Lower leg skin (tissue), 4 donors: ENCODE measurements at places on chromosomes 7 and 10. TPM values are rescaled to one million over a fixed set of nuclear protein-coding genes. Genes with fewer than 3 reads are reported as not detected.

INSIG1 gene
- 49.1 TPM for total RNA-seq

- no peak for DNase-seq
These were observed 101.7 kb downstream of the PLXDC2 start for GRCh38 chr10:19917751-19918478.

DNA sequence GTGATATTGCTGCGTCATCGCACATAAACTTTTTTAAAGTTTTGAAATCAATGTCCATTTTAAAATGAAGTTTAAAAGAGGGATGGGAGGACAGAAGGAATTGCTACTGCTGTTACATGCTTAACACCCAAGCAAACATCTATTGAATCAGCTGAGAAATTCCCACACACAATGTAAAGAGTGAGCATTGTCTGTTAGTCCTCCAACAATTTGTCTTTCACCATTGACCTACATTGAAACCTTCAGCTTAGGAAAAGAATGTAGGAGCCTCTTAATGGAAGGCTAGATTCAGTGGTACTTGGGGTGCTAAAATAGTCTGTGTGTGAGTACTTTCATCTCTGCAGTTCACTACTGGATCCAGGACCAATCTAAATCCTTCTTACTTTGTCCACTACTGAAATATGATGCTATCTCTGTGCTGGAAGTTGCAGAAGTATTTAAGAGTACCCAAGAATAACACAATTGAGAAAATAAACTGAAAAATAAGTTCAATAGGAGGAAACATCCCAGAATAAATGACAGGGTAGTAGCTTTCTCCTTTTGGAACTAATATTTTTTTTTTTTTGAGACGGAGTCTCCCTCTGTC, 23.8 kb upstream of the FBXW4 start:
- DNase-seq, result no peak

GRCh38 chr7:82926477-82926876, 236.2 kb downstream of the PCLO start:
- no peak for DNase-seq

DNA sequence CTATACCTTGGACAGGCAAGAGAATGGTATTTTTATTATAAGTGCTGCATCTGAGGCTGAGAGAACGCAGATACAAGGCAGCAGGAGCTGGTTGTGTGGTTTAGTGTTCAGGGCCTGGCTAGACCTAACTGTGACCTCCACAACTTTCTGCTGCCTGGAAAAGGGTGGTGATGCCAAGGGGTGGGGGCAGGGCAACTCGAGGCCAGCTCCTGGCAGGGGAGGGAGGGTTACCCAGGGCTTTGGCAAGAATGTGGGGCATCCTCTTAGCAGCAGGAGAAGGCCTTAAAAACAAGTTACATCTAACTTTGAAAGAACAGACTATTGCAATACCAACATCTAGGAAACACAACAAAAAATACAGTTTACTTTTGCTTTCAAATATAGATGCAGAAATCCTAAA, 13.0 kb downstream of the MXI1 start:
- no peak for DNase-seq

- no peak for DNase-seq
These were observed 18.5 kb upstream of the MGMT start for GRCh38 chr10:129448539-129448938.

SEPTIN14 gene
- not detected for total RNA-seq

PDK4 gene
- 234 TPM for total RNA-seq

- no peak for DNase-seq
These were observed 342.3 kb upstream of the BMPER start for GRCh38 chr7:33562996-33563395.

TEX36 gene
- not detected for total RNA-seq

LAMB4 gene
- 164 TPM for total RNA-seq

TACR2 gene
- total RNA-seq, result 1.8 TPM

DNA sequence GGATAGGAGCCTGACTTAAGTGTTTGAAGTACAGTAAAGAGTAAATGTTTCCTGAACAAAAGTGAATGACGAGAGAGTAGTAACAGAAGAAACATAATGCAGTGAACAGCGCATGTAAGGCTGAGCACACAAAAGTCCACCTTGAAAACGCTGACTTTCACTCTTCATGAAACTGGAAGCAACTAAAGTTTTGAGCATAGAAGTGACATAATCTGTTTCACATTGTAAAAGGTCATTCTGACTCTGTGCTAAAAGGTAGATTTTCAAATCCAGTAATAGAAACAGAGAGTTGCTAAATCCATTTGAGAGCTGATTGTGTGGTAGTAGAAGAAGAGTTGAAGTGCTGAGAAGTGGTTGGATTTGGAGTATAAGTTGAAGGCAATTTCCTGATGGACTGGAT, 1037.0 kb downstream of the CNTNAP2 start:
- DNase-seq, result no peak

DNA sequence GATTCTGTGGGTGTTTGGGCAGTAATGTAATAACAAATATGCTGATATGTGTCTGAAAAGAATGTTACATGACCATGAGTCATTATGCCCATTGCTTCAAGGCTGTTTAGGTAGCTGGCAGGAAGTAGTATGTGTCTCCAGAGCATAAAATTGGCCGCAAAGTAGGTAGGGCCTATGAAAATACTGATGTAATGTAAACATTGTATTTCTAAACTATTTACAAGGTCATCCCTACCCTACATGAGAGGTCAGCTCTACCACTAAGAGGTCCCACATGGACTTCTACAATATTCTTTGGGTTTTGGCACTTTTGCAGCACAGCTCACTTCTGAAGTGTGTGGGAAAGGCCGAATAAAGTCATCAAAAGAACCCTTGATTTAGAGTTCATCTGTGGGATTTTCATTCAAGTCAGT, 301.9 kb downstream of the AHR start:
- no peak for DNase-seq

GRCh38 chr7:112855227-112855626, 65.0 kb upstream of the TMEM168 start:
- DNase-seq, result no peak

DNA sequence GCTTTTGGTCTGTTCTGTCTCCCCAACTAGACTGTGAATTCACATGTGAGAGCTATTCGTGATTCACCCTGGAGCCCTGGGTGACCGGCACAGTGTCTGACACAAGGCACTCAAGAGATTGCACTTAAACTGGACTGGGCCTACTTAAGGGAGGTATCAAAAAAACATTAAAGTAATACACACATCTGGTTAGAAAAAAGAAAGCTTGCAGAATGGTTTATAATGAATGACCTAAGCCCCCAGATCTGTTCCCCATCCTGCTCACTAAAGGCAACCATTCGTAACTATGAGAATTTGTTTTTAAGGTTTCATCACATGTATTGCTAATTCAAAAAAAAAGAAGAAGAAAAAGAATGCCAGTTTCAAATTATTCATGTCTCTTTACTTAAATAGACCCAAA, 74.5 kb downstream of the DGKI start:
- no peak for DNase-seq

VSTM4 gene
- total RNA-seq, result 1.1 TPM

DNA sequence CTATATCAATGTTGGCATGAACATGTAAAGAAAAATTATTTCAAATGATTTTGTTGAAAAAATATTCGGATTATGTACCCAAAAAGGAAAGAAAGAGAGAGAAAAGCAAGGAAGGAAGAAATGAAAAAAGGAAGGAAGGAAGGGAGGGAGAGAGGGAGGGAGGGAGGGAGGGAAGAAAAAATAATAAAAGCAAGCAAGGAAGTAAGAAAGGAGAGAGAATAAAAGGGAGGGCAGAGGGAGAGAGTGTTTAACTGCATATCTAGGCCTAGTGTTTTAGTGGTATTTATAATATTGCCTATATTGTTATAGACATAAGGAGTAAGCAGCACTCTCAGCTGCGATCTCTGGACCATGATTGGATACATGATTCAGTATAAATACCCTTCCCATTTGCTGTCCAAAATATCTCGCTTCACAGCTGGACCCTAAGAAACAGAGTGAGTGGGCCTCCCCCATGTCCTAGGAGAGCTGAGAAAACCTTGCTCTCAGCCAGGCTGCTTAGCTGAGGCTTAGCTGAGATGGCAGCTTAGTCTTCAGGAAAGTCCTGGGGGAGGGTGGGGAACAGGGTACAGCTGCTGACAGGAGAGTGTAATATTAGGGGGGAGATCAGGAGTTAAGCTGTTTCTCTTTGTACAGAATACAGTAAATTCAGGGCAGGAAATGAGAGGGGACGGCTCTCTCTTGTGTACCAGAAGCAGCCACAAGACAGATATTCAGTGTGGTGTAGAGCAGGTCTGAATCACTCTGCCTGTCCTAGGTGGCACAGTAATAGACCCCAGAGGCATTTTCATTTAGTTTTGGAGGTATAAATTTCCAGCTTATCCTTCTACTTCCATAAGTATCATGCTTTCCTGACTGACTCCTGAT, 66.8 kb upstream of the TARP start:
- no peak for DNase-seq

GRCh38 chr7:142581341-142581740, 167.9 kb upstream of the PRSS1 start:
- DNase-seq, result no peak

DNA sequence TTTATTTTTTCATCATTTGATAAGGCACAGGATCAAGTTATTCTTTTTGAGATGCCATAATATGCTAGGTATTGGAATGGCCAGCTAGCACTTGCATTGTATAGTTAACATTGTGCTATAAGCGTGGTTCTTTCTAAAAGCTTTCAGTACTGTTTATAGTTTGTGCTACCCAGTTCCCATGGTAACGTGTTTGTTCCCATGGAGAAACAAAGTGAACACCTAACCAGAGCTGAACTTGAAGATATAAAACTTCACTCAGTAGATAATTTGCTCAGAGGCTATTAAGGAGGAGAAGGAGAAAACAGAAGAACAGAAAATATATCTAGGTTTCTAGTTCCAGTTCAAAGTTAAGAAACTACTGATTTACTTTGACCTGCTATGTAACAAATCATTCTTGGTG, 23.6 kb upstream of the ITGB8 start:
- DNase-seq, result no peak

DNA sequence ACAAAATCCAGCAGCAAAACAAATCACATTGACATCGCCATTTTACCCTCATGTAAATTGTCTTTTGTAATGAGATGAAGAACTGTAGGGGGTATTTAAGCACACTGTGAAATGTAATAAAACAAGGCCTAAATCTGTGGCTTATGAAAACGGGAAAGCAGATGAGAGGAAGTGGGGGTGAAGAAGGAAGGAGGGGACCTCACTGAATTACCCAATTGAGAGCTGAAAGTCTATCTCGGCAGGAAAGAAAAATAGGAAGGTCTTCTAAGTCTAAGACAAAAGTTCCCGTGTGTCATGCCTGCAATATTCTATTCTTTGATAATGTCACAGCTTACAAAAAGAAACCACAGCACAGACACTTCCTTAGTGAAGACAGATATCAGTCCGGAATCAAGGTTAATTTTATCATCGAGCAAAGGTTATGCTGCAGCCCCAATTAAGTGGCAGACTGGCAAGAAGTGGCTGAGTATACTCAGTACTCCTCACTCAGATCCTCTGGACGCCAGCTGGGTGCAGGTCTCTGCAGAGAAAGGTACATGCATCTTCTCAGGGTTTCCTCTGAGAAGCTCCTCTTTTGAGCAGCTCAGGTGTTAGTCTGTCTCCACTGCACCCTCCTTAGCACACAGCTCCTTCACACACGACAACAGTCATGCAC, 239.7 kb downstream of the FANK1 start:
- no peak for DNase-seq

- DNase-seq, result peak; percentile 45
These were observed 64.3 kb downstream of the ZNF22 start for GRCh38 chr10:45064998-45065397.

DNA sequence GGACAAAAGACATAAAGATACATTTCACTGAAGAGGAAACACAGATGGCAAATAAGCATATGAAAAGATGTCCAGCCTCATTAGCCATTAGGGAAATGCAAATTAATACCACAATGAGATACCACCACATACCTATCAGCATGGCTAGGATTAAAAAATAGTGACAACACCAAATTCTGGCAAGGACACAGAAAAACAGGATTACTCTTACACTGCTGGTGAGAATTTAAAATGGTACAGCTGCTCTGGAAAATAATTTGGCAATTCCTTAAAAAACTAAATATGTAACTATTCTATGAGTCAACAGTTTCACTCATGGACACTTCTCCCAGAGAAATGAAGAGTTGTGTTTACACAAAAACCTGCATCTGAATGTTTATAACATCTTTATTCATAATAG, 121.1 kb downstream of the C10orf90 start:
- no peak for DNase-seq

DNA sequence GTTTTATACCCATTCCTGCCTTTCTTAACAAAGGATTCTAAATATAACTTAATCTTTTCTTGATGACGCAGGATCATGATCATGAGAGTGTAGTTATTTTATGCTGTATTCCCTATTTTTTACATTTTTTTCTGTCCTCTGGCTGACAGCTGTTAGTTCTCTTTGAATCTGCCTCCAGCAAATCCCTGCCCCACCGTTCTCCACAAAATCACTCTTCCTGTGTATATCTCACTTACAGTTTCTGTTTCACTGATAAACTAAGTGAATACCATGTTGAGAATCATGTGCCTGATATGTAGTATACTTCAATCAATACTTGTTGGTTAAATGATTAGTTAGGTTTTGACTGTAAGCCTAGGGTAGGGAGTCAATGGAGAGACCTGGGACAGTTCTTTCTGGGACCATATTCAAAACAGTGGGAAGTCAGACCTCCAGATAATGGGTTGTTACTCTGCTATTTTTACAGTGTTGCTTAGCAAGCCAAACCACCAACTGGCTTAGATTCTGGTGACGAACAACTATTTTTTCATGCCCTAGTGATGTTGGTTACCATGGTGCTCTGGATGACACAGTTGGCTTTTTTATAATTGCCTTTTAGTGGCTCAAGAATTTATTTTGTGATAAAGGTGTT, 12.8 kb downstream of the CNNM1 start:
- no peak for DNase-seq

DNA sequence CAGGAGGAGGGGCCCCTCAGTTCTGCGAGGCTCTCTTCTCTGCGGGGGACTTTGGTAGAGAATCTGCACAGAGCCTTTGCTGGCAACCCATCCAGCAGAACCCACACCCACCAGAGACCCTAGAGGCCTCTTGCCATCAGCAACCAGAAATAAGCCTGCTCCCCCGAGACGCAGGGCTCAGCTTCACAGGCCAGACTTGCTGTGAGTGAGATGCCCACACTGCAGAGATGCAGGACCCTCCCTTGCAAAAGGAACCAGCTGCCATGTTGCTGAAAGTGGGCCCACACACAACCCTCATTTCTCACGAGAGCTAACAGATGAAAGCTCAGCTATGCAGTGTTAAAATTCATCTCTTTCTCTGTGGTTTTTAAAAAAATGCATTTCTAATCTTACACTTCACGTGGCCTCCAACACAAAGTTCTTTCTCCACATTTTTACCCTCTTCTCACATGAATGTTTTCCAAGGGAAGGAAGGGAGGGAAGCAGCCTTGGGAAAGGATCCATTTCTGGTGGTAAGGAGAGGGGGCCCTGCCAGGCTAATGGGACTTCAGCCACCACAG, 171.6 kb downstream of the CCDC3 start:
- DNase-seq, result no peak

NCF1 gene
- total RNA-seq, result 2.2 TPM

- DNase-seq, result no peak
These were observed 613 bp upstream of the BUB3 start for GRCh38 chr10:123153486-123154091.
